ENCODE measurements at places on chromosomes 11 and 22.

GRCh38 chr11:65401073-65401802 is 14.8 kb downstream of the FRMD8 start:
- no peak for DNase-seq

- no peak for DNase-seq
These were observed 356.9 kb upstream of the CCDC90B start for GRCh38 chr11:83643115-83643514.

GRCh38 chr11:109728056-109728455 is 306.1 kb downstream of the C11orf87 start:
- peak; percentile 6 for DNase-seq

DNA sequence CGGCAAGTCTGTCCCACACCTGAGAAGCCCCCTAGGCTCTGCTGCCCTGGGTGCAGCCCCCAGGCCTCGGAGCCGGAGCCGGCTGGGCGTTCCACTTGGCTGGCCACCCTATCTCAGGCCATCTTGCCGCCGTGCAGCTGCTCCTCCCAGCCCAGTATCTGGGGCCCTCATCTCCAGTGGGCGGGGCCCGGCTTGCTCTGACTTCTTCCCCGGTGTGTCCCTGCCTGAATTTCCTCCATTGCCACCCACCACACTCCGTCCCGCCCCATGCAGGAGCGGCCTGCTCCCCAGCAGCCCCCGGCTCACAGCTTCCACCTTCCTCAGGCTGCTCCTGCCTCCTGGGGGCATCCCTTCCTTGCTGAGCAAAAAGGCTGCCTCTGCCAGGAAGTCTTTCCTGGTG is 46.6 kb downstream of the WNT7B start:
- no peak for DNase-seq

- DNase-seq: no peak
These were observed 7.2 kb downstream of the CRELD2 start for GRCh38 chr22:49925525-49926128.

DNA sequence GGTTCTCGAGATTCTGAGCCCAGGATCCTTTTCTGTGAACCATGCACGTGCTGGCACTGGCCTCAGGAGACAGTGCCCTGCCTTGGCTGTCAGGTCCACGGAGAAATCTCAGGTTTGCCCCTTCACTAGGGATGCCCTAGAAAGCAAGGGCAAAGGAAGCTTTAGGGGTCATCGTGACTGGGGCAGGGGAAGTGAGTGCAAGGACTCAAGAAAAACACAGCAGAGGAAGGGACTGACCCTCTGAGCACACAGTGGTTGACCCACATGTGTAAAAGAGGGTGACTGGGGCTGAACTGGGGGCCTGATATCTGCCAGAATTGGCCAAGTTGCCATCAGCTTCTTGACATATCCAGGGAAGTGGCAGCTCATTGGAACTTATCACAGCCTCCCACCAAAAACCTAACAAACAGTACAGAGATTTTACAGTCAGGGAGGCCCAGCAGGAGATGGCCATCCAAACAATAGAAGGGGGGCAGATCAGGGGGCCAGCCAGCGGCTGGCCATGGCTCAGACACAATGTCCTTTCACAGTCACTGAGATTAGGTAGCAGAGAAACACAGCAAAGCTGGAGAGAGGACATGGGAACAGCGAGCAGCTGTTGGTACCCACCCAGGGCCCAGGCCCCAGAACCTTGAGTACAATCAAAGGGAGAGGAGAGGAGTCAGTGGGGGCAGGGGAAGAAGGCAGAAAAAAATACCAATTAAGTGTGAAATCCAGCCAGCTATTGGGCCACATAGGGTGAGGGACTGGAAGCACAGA is 4.4 kb downstream of the TMEM121B start:
- DNase-seq: no peak

GRCh38 chr11:35675901-35676610 is 13.5 kb downstream of the TRIM44 start:
- DNase-seq: peak; percentile 24

DNA sequence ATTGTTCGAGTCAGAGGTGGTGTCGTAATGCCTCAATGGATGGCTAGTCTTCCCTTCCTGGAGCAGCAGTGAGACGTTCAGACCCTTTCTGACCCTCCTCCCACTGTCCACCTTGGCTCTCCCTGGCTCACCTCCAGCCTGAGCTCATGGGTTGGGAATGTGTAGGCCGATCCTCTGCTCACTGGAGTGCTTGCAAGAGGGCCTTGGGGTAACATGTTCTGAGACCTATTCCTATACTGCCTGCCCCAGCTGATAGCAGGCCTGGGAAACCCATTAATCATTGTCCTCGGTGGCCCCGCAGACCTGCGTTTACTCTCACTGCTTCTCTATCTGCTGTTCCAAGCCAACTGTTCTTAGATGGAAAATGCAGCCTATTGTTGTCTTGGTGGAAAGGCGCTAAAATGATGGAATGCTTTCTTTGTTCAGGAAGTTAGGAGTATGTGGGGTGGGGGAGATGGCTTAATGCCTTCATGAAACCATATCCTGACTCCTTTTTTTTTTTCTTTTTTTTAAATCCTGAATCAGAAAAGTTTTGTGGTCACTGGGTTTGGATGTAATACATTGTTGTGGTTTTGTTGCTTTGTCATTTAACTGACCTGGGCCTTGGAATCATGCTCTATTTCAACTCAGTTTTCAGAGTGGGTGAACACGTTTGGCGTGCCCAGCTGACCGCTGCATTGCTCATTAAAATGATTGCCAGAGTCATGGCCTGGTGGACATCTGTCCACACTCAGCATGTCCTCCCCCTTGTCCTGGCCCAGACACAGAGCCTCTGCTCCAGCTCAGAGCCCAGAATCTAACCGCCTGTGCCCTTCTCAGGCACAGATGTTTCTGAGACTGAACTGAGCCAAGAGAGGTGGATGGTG is 72.5 kb downstream of the MICAL2 start:
- peak; percentile 100 for DNase-seq

- DNase-seq: no peak
These were observed 2.2 kb downstream of the APOA1 start for GRCh38 chr11:116835042-116835772.

DNA sequence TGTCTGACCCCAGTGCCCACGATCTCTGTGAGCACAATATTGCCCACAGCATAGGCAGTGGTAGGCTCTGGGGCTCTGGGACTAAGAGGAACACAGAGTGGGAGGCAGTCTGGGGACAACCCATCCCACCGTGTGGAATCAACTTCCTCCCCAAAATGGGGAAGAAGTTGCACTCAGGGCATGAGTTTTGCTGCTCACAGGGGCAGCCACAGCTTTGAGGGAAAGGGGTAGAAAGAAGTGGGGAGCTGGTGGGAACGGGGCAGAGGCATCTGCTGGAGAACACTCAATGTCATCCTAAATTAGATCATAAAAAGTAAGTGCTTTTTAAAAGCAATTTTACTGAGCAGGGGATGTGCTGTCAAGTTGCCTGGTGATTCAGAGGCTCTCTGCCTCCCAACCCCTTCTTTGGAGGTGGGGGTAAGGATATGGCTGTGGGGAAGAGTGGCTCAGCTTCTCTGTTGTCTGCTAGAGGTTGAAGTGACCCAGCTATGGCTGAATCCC is 233.8 kb upstream of the NCAM1 start:
- DNase-seq: no peak

GRCh38 chr11:125952973-125953372 is 7.1 kb downstream of the VSIG10L2 start:
- DNase-seq: no peak

GRCh38 chr11:69053546-69054396 is 5.0 kb downstream of the TPCN2 start:
- DNase-seq: no peak

GRCh38 chr11:11250470-11250869 is 102.6 kb downstream of the CSNK2A3 start:
- DNase-seq: no peak

GRCh38 chr11:65420979-65421793 is 1.4 kb upstream of the NEAT1 start:
- DNase-seq: peak; percentile 100

- peak; percentile 66 for DNase-seq
These were observed 87.9 kb downstream of the AMBRA1 start for GRCh38 chr11:46505741-46506482.

GRCh38 chr11:78281511-78281910 is 92.8 kb downstream of the USP35 start:
- no peak for DNase-seq

GRCh38 chr11:8963569-8964323 is 496 bp downstream of the TMEM9B start:
- peak; percentile 71 for DNase-seq

GRCh38 chr11:46337626-46338345 is 9.5 kb upstream of the DGKZ start:
- DNase-seq: no peak

- DNase-seq: no peak
These were observed 39.0 kb downstream of the IL18BP start for GRCh38 chr11:72037554-72038311.

- no peak for DNase-seq
These were observed 1.5 kb downstream of the IL17RA start for GRCh38 chr22:17086296-17086695.

GRCh38 chr11:11408436-11409221 is 55.6 kb upstream of the CSNK2A3 start:
- no peak for DNase-seq

- DNase-seq: no peak
These were observed 51.4 kb downstream of the PIWIL3 start for GRCh38 chr22:24723111-24723510.

GRCh38 chr22:28030473-28030872 is 111.4 kb upstream of the PITPNB start:
- DNase-seq: no peak

DNA sequence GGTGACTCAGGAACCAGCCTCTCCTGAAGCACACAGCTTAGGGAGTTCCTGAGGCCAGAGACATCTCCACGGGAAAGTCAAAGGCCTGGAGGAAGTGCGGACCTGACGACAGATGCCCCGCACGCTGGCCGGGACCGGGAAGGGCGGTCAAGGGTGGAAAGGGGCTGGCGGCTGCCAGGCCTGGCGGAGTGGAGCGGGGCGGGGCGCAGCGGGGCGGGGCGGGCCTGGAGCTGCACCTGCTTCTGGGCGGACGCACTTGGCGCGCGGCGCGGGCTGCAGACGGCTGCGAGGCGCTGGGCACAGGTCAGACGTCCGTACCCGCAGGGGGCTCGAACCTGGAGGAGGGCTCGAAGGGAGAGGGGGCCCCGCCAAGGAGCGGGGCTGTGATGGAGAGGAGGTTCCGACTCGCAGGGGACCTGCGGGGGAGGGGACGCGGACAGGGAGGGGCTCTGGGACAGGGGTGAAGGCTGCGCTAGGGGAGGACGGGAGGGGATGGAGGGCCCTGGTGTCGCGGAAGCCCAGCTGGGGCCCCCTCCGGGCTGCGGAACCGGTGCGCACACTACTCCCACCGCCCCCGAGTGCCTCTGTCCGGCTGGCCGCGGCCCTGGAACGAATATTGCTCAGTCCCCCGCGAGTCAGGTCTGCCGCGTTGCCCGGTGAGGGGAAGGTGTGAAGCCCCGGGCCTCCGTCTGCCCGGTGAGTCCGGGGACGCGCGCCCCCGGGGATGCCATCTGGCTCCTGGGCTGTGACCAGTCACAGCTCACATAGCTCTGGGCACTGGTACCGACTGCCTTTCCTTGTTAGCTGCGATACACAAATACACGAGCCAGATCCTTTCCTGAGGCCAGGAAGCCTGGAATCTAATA is at the start of gene TMEM45B:
TSS of gene TMEM45B (plus strand) at position 253 of the 866 bp plus-strand sequence. CDS start 36,635 bp downstream, outside the sequence.
- no peak for DNase-seq

- no peak for DNase-seq
These were observed 25.7 kb upstream of the BLID start for GRCh38 chr11:122141725-122142124.

DNA sequence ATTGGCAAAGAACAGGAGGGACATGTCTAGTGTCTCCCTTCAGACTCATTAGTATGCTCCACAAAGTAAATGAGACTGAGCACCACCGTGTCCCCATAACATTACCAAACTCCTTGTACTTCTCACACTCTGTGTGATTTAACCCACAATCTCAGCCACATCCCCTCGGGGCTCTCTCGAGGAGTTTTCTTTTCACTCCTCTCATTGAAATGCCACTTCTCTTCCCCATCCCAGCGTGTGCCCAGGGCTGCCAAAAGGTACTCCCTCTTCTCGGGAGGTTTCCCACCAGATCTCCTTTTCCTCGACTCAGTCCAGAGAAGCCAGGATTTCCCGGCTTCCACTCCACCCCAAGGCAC is 1.1 kb downstream of the RBFOX2 start:
- no peak for DNase-seq

Measured in amniotic epithelial cell (primary cell).